ENCODE measurements at places on chromosomes 11 and 22. TPM values are rescaled to one million over a fixed set of nuclear protein-coding genes. Genes with fewer than 3 reads are reported as not detected.

RTN4R gene
- 0.89 TPM for total RNA-seq

OR6A2 gene
- total RNA-seq = not detected

TREH gene
- total RNA-seq = not detected

PRR33 gene
- total RNA-seq = 0.20 TPM

NCAPH2 gene
- total RNA-seq = 175 TPM

MYRF gene
- 0.08 TPM for total RNA-seq

TSSK2 gene
- total RNA-seq = not detected

DNA sequence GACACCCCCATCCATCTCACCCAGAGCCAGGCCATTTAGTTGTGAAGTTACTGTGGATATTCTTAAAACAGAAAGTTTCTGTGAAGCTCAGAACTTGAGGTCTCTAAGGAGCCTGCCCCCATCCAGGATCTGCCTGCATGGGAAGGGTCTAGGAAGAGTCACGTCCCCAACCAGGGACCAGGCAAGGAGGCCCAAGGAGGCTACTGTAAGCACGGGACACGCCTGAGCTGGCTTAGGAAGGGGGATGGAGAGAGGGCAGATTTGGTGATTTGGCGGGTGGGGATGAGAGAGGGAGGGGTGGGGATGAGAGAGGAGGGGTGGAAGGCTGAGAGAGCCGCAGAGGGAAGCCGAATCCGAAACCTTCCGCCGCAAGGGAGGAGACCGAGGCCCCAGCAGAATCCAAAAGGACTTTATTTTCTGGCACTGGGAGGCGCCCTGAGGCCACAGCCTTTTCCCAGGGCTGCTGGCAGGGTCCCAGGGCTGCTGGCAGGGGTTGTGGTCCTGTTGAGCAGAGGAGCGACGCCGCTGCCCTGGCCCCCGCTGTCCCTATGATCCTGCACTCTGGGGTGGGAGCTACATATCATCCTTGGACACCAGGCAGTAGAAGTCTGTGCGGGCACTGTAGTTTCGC lies 9.4 kb downstream of the SIGIRR start:
- DNase-seq = no peak

- no peak for DNase-seq
These were observed 18.6 kb upstream of the PARVB start for GRCh38 chr22:44005524-44005923.

- DNase-seq = no peak
These were observed 2.7 kb upstream of the OR2D2 start for GRCh38 chr11:6895010-6895409.

DNA sequence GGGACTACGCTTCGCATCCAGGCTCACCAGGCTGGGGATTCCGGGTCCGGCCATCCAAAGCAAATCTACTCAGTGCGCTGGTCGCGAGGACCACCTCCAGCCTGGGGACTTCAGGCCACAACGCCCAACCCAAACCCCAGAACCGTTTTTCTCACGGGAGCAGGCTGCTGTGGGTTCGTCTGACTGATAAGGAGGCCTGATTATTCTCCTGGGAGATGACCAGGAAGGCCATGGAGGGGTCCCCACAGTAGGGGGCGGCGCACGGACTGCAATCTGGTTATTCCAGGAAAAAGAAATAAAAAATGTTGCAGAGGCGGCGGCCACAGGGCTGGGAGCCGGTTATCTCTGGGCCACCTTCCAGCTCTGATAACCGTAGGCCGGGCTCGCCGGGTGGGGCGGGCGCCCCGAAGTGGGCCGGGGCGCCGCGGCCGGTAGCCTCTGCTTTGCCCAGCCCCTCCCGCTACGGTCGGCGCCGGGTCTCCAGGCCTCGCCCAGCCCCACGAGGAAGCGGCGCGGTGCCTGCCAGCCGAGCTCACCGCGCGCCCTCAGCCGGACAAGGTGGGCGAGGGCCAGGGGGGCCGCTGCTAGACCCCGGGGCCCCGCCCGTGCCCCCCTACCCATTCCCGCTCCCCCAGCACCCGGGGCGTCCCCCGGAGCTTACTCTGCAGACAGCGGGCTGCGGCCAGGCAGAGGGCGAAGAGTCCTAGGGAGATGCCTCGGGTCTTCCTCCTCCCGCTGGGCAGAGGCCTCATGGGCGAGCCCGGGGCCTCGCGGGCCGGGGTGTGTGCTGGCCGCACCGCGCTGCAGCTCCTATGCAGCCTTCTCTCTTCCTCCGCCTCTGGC lies 446 bp downstream of the VSTM5 start:
- DNase-seq = no peak

GRCh38 chr22:44884968-44885805 lies 124.6 kb downstream of the PHF21B start:
- no peak for DNase-seq

DNA sequence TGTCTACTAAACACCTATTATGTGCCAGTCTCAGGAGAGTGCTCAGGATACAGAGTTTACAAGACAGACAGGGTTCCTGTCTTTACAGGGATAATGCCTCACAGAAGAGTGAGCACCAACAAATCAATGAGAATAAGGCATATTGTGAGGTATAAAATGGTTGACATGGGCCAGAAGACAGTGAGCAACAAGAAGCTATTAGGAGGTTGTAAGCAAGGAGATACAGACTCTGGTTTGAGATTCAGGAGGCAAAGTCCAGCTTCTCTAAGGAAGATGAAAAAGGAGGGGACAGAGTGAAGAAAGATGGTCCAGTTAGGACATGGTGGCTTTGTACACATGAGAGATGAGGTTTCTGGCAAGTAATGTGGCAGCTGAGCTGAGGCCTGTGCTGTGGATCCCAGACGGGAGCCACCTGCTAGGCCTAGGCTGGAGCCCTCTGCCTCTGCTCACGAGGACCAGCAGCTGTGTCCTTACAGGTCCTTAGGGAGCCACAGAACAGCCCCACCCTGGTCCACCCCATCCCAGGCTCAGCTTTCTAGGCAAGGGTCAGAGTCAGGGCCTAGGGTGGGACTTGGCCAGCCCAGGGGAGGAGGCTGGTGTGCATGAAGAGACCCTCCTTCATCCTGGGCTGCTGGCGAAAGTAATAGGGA lies 110.5 kb downstream of the ZNF280B start:
- DNase-seq = no peak

DNA sequence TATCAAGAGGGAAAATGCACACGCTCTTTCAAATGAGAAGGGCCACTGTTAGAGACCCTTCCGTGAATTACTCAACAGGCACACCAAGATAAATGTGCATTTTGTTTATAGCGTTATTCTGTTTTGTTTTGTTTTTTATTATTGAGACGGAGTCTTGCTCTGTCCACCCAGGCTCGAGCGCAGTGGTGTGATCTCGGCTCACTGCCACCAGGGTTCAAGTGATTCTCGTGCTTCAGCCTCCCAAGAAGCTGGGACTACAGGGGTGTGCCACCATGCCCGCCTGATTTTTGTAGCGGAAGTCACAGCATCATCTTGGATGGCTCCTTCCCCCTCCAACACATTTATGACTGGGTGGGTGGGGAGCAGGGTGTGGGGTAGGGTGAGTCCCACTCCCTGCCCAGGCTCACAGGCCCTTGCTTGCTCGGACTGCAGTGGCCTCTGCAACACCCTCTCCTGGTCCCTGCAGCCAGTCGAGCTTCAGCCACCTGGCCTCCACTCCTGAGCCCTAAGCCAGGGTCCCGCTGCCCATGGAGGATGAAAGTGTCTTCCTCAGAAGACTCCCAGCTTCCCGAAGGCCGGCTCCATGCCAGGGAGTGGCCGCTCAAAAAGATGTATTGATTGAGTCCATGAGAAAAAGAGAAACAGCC lies 68.0 kb downstream of the RTL6 start:
- DNase-seq = no peak

DNA sequence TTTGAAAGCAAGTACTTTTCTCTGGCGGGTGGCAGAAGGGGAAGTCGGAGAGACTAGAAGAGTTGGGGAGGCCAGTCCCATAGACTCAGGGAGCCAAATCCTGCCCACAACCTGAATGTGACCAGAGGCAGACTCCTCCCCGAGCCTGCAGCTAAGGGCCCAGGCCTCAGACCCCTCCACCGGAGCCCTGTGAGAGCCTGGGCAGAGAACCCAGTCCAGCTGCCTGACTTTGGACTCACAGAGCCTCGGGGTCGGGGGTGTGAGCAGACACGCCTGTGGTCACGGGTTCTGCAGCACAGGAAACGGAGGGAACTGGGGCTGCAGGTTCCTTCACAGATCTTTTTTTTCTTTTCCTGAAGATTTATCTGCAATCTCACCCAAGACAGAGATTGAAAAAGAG lies 312.3 kb downstream of the CTTN start:
- DNase-seq = no peak

DNA sequence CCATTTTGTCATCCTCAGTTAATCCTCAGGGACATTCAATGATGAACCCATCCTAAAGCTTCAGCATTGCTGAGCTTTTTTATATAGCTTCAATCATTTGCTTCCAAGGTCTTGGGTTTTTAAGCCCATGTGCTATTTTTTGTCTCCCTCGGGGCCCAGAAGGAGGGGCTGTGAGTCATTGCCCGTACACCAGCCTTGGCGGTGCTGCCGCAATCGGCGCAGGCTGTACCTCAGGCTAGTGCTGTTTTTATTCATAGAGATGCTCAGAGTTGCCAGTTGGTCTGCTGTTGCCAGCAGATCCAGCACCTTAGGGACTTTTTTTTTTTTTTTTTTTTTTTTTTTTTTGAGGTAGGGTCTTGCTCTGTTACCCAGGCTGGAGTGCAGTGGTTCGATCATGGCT lies 35.5 kb downstream of the ACO2 start:
- no peak for DNase-seq

DNA sequence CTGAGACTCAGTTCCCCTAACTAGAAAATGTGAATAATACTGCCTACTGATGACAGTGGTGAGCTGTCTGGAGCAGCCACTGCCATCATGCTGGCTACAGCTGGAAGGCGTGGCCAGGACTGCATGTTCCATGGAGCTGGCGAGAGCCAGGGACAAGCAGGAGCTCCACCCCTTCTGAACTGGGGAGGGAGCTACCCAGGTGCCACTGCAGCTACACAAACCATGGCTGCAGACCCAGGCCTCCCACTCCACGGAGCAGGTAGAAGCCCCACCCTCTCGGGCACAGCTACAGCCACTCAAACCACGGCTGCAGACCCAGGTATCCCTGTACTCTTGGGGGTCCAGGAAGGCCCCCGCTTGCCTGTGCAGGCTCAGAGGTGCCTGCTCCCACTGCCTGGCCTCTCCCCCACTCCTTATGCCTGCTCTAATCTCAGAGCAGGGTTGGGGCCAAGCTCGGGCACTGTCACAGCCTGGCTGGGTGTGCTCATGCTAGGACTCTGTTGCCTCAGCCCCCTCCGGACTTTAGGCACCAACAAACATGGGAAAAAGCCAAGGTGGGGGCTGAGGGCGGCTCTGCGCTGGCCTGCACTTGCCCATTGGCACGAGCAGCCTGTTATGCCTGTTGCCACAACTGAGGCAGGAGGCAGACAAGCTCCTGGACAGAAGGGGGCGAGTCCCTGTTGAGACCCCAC lies 51.7 kb downstream of the RAB30 start:
- no peak for DNase-seq

DNA sequence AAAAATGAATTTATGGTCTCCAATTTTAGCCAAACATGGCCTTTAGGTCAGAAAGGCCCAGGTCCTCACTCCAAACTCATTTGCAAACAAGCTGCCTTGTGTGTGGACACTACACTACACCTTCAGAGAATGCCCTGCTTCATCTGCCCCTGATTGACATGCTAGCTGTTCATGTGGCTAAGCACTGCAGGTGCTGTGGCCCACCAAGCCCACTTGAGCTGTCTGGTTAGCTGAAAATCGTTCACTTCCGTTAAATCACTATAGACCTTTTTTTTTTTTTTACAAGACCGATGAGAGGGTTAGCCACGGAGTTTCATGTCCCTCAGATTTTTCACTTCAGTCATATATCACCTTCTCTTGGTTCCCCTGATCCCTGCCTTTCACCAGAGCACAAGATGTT lies 39.3 kb downstream of the NF2 start:
- no peak for DNase-seq

GRCh38 chr11:117439256-117439655 lies 111.6 kb downstream of the CEP164 start:
- no peak for DNase-seq

- DNase-seq = no peak
These were observed 3.9 kb downstream of the PACSIN3 start for GRCh38 chr11:47182380-47182779.

- DNase-seq = no peak
These were observed 16.8 kb downstream of the ADAMTS15 start for GRCh38 chr11:130465263-130465662.

Data from activated T-cell treated with anti-CD3 and anti-CD28 coated beads, Interleukin-2, amount 50 U/mL, for 4 hours (primary cell).